ENCODE measurements at places on chromosomes 3 and 15.
A peak's percentile ranks its signal among the peaks of the same experiment; 100 is the strongest.

DNA sequence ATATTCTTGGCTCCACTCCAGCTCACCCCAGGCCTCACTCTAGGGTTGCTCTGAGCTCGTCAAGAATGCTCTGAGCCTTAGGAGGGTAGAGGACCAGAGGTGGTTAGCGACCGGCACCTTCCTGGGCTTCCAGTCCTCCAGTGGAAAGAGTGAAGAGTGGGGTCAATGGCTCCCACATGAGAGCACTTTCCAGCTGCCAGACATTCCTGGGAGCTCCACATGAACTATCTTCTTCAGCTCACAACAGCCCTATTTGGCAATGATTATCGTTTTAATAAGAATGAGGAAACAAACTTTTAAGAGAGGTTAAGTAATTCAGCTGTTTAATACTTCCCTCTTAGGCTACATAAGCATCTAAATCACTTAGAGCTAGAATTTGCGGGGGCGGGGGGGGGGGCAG lies 139.3 kb downstream of the STT3B start:
- no peak for DNase-seq

GRCh38 chr15:57862761-57863160 lies 156.2 kb downstream of the POLR2M start:
- no peak for DNase-seq

DNA sequence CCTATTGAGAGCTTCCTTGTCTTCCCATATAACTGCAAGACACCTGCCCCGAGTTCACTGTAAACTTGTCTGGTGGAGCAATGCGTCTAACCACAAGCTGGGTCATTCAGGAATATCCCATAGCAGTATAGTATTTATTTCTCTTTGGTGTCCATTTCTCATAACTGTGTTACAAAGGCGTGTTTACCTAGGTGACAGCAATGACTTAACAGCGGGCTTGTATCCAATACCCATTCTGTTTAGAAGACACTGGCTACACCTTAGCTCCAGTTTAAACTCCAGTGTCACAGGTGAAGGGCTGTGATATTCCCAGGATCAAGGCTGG lies 24.3 kb downstream of the ATP10A start:
- DNase-seq = no peak

DNA sequence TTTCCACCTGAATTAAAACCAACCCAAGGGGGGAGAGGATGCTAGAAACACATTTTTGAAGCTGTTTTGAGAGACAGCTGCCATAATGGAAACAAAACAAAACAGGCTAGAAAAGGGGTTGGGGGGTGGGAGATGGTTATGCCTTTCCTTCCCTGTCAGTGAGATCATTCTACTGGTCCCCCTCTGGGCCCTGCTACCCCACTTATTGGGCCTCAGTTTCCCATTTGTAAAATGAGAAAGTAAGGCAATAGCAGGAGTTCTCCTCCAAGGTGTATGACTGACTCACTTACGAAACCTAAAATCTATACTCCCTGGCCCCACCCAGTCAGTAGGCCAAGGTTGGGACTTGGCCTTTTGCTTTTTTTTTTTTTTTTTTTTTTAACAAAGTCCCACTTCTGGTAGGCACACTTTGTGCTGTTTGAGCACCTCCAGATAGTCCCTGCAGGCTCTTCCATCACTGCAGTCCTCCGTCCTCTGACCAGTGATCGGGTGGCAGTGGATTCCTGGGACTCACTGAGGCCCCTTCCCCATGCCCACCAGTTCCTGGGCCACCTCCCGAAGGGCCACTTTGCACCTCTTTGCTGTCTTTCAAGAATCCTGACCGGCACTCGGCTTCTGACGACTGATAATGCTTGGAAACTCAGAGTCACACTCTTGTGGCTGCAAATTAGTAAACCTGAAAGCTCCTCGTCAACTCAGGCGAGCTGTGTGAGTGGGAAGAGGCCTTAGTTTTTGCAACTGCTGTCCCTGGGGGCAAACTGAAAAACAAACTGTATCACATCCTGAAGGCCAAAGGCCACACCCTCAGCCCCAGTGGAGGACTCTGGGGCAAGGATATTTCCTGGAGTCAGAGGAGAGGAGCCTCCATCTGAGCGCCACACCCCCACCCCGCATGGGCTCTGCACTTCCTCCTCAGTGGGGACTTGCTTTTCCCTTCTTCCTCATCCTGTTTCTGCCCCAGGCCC lies 6.7 kb upstream of the PSTPIP1 start:
- no peak for DNase-seq

DNA sequence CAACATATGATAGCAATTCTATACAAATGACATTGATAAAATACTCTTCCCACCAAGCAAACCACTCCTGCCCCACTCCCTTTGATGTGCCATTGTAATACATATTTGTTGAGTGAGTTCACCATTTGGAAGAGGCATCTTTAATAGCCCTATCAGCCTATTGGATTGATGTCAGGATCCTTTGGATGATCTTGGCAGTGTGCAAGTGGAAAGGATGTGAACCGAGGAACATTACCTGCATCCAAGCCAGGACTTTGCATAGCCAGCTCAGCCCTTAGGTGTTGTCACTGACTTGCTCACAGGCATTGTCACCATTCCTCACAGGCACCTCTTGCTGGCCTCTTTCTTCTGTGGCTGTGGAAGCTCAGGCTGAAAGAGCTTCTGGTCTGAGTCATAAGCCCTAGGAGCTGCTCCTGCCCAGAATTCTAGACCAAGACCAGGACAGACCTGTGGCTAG lies 16.5 kb upstream of the TIMP4 start:
- no peak for DNase-seq

DNA sequence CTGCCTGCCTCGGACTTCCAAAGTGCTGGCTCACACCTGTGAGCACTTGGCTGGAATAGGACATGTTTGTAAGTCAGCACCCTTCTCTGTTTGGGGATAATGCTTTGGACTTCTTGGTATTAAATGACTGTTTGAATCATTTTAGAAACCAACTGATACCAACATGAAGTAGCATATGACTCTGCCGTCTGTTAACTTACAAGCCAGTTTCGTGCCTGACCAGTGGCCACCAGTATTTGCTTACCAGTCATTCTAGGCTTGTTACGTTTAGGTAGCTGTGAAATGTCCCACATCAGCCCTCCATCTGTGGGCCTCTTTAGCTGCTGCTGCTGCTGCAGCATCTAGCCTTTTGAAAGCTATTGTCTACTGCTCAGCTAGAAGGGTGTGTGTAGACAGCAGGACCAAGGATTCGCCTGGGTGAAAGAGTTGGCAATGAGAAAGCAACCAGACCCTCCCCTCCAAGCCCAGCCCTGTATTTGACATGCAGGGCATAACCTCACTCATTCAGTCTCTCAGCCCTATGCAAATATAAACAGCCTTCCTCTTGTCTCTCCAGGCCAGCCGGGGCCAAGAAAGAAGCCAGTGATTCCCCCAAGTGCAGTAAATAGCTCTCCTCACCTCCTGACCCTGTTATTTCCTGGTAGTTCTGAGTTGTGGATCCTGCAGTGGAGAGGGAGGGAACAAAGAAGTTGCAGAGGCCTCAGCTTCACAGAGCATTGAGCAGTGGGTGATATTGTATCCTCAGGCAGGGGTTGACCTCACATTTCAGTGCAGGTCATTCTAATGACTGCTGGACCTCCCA lies 51.0 kb downstream of the NKIRAS1 start:
- DNase-seq = no peak

GRCh38 chr15:88637436-88637835 lies 1.4 kb upstream of the ISG20 start:
- no peak for DNase-seq

GRCh38 chr3:134309987-134310700 lies 59.5 kb upstream of the RYK start:
- no peak for DNase-seq

DNA sequence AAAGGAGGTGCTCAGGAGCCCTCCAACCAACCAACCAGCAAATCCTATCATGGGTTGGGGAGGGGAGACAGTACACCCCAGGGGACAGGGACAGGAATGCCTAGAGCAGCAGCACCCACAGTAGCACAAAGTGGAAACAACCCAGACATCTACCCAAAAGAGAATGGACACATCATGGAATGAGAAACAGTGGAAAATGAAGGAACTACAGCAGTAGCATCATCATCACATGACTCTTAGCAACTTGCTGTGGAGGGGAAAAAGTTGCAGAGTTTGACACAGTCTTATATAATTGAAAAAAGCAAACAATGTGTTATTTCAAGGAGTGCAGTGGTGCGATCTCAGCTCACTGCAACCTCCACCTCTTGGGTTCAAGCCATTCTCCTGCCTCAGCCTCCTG lies 11.0 kb downstream of the C3orf22 start:
- no peak for DNase-seq

GRCh38 chr3:71226565-71227269 lies 356.8 kb downstream of the FOXP1 start:
- DNase-seq = peak; percentile 77

GRCh38 chr15:63083541-63083940 lies 38.1 kb upstream of the LACTB start:
- no peak for DNase-seq

- DNase-seq = no peak
Observed at GRCh38 chr3:120852412-120852811, 55.6 kb upstream of the STXBP5L start.

Data from activated gamma-delta T cell treated with Interleukin-2 at 50 U/mL for 16 hours (primary cell).